ENCODE measurements at places on chromosomes 1 and 21. TPM values are rescaled to one million over a fixed set of nuclear protein-coding genes. Genes with fewer than 3 reads are reported as not detected.

Gene KRTAP19-1
- not detected for total RNA-seq

GRCh38 chr1:20367626-20368025 lies 77.0 kb downstream of the VWA5B1 start:
- no peak for DNase-seq
- H3K4me1 ChIP-seq = peaks cover 10% of the 10 kb centered on the region
- H3K27me3 ChIP-seq = peaks cover 22% of the 10 kb centered on the region
- no peak overlapping the region for H3K27ac ChIP-seq
- H3K4me3 ChIP-seq = no peak overlapping the region

GRCh38 chr1:229046251-229046853 lies 224.6 kb upstream of the RAB4A start:
- H3K36me3 ChIP-seq = no peaks in the 10 kb centered on the region
- no peak overlapping the region for H3K4me3 ChIP-seq
- DNase-seq = no peak
- no peak overlapping the region for H3K27ac ChIP-seq
- peaks cover 6% of the 10 kb centered on the region for H3K27me3 ChIP-seq

Gene CD5L
- total RNA-seq = not detected

DNA sequence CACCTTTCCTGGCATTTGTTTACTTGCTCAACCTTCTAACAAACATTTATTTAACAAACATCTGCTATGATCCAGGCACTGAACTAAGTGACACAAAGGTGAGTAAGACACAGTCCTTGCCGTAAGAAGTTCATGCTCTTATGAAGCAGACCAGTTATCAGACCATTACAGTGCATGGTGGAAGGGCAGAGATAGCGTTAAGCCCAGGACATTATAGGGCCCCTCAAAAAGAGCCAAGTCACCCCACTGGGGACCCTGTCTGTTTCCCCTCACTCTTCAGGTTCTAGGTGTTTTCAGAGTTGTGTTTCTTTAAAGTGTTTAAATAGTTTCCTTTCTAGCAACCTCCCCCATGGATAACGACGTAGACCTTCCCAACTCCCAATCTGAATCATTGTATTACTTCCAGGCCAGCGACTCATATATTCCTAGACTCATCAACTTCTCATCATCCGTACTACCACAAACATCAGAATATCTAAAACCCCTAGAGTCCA lies 39.3 kb downstream of the TCP10L start:
- H3K4me1 ChIP-seq = peaks cover 12% of the 10 kb centered on the region
- peak overlapping the region; percentile 72 for H3K27ac ChIP-seq

- no peak overlapping the region for H3K27ac ChIP-seq
- no peak for DNase-seq
- H3K4me1 ChIP-seq = no peaks in the 10 kb centered on the region
- no peaks in the 10 kb centered on the region for H3K36me3 ChIP-seq
- H3K27me3 ChIP-seq = no peaks in the 10 kb centered on the region
- H3K4me3 ChIP-seq = no peak overlapping the region
These were observed 92.3 kb downstream of the BEND5 start for GRCh38 chr1:48684381-48684780.

GRCh38 chr1:70204600-70204999 lies 779 bp downstream of the LRRC40 start:
- no peak for DNase-seq
- H3K27me3 ChIP-seq = no peaks in the 10 kb centered on the region
- peak overlapping the region; percentile 71 for H3K4me3 ChIP-seq

DNA sequence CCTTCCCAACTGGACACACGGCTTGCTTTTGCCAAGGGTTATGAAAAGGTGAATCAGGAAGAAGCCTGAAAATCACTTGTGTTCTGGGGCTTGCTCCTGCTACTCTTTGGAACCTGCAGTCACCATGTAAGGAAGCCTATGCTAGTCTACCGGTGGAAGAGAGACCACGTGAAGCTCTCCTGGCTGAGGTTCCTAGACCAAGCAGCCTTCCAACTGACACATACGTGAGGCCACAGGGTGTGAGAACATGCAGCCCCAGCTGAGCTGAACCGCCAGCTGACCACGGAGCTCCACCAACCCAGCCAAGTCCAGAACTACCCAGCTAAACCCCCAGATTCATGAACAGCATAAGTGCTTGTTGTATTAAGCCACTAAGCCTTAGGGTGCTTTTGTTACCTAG lies 72.8 kb upstream of the KRTAP19-8 start:
- no peak for DNase-seq
- H3K27me3 ChIP-seq = no peaks in the 10 kb centered on the region
- no peaks in the 10 kb centered on the region for H3K4me1 ChIP-seq
- no peak overlapping the region for H3K27ac ChIP-seq
- no peaks in the 10 kb centered on the region for H3K36me3 ChIP-seq

- no peak overlapping the region for H3K27ac ChIP-seq
- DNase-seq = no peak
- no peak overlapping the region for H3K4me3 ChIP-seq
- H3K36me3 ChIP-seq = no peaks in the 10 kb centered on the region
These were observed 13.0 kb upstream of the LRP8 start for GRCh38 chr1:53340660-53341520.

GRCh38 chr1:32869923-32870614 lies 643 bp downstream of the FNDC5 start:
- H3K4me3 ChIP-seq = no peak overlapping the region
- H3K4me1 ChIP-seq = peaks cover 5% of the 10 kb centered on the region
- no peak overlapping the region for H3K27ac ChIP-seq
- H3K27me3 ChIP-seq = peaks cover 20% of the 10 kb centered on the region

GRCh38 chr1:180515857-180516388 lies 13.5 kb upstream of the ACBD6 start:
- no peaks in the 10 kb centered on the region for H3K36me3 ChIP-seq
- peak overlapping the region; percentile 10 for H3K27ac ChIP-seq
- DNase-seq = peak; percentile 82
- H3K4me3 ChIP-seq = no peak overlapping the region

DNA sequence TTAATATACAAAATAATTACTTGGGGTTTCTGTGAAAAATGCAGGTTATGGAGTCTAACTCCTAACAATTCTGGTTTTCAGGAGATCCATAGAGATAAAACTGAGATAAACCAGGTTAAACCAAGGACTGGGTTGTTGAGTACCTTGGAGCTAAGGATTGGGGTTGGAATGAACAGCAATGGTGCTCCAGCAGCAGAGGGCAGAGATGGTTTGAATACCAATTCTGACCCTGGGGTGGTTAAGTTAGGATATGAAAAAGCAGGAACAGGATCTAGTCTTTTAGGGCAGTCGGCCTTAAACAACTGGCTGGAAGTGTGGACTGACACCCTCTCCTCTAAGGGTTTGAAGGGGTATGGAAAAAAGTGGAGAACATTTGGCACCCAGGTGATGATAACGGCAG lies 53.0 kb downstream of the UROD start:
- H3K4me1 ChIP-seq = no peaks in the 10 kb centered on the region
- no peak overlapping the region for H3K4me3 ChIP-seq
- H3K27me3 ChIP-seq = no peaks in the 10 kb centered on the region
- no peak overlapping the region for H3K27ac ChIP-seq
- DNase-seq = no peak

DNA sequence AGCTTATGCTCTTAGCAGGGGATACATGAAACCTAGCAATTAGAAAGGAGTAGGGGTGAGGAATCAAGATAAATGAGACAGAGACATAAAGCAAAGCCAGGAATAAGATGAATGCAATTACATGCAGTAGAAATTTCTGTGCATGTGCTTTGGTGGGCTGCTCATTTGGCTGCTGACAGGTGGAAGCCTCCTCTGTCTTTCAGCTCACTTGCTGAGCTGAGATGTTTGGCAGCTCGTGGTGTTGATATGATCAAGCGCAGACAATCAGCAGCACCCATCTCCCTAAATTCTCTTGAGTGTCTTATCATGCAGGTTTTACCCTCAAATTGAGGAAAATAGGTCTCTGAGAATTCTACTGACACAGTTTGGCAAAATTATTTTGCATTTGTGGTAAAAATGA lies 108.3 kb upstream of the CD34 start:
- H3K4me3 ChIP-seq = no peak overlapping the region
- DNase-seq = no peak
- H3K36me3 ChIP-seq = no peaks in the 10 kb centered on the region
- peaks cover 5% of the 10 kb centered on the region for H3K4me1 ChIP-seq

Gene C8B
- not detected for total RNA-seq

GRCh38 chr1:10319750-10320149 lies 79.1 kb upstream of the PGD start:
- peaks cover 9% of the 10 kb centered on the region for H3K4me1 ChIP-seq
- H3K4me3 ChIP-seq = no peak overlapping the region
- no peak for DNase-seq
- no peaks in the 10 kb centered on the region for H3K27me3 ChIP-seq
- no peaks in the 10 kb centered on the region for H3K36me3 ChIP-seq

Gene LCE1E
- total RNA-seq = not detected

Gene LCE6A
- not detected for total RNA-seq

DNA sequence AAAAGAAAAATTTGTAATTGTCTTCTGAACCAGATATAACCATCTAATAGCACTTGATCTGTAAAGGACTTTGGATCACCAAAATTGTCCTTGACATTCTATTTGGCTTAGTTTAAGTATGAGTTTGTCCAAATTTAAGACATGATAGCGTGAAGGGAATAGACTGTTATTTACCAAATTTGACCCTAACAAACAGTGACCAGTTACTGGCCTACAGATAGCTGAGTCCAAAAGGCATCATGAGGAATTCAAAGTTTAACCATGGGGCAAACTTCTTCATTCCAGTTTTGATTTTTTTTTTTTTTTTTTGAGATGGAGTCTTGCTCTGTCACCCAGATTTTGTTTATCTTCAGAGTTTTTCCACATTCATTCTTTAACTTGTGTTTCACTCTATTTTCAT lies 38.5 kb downstream of the CLIC4 start:
- H3K27ac ChIP-seq = no peak overlapping the region
- H3K4me1 ChIP-seq = no peaks in the 10 kb centered on the region
- no peak for DNase-seq
- H3K27me3 ChIP-seq = no peaks in the 10 kb centered on the region

- H3K4me3 ChIP-seq = peak within 1 kb of the TSS; percentile 100
- H3K27ac ChIP-seq = peak within 1 kb of the TSS; percentile 97
- peaks cover 46% of the 10 kb centered on the region for H3K4me1 ChIP-seq
- DNase-seq = peak; percentile 96
- H3K36me3 ChIP-seq = peaks cover 40% of the 10 kb centered on the region
These were observed at the start of gene PDXK for GRCh38 chr21:43718872-43719747. Gene PDXK, plus strand, starts transcription at chr21:43719129. Its CDS starts 166 bp downstream, at chr21:43719295.

DNA sequence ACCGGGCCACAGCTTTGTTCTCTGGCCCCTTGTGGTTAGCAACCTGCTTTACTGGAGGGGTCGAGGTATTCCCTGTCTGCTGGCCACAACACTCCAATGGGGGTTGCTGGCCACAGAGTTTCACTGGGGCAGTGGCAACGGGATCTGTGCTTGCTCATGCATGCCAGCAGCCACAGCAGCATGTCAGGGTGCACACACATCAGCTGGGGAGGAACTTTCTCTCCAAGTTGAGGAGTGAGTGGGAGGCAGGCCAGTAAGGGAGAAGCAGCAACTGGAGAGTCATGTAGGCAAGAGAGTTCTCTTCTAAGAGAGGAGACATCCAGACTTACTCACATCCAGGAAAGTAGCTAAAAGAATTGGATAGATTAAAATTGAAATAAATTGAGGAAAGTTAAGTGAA lies 38.0 kb downstream of the SAMD13 start:
- H3K27ac ChIP-seq = no peak overlapping the region
- DNase-seq = no peak
- no peaks in the 10 kb centered on the region for H3K27me3 ChIP-seq
- no peaks in the 10 kb centered on the region for H3K4me1 ChIP-seq
- no peak overlapping the region for H3K4me3 ChIP-seq

Gene AMY2B
- 0.60 TPM for total RNA-seq

GRCh38 chr1:18446751-18447150 lies 34.0 kb upstream of the KLHDC7A start:
- H3K36me3 ChIP-seq = no peaks in the 10 kb centered on the region
- no peaks in the 10 kb centered on the region for H3K27me3 ChIP-seq
- H3K4me3 ChIP-seq = no peak overlapping the region

Gene SPATA45
- total RNA-seq = not detected

GRCh38 chr1:69862906-69863305 lies 295.2 kb downstream of the LRRC7 start:
- H3K4me1 ChIP-seq = no peaks in the 10 kb centered on the region
- H3K4me3 ChIP-seq = no peak overlapping the region
- DNase-seq = no peak
- H3K27ac ChIP-seq = no peak overlapping the region
- H3K36me3 ChIP-seq = no peaks in the 10 kb centered on the region
- no peaks in the 10 kb centered on the region for H3K27me3 ChIP-seq

DNA sequence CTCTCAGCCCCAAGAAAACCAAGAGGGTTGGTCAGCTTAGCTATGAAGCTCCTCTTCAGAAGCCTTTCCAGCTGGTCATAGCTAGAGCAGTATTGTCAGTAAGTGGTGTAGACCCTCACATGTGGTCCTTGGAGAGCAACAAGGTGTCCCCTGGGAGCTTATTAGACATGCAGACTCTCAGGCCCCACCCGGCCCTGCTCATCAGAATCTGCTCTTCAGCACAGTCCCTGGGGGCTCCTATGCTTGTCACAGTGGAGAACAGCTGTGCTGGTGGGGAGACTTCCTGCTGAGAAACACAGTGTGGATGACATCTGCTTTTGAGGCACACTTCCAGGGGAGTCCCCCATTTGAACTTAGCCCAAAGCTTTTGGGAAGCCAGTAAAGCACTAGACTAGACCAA lies 21.9 kb upstream of the NEK2 start:
- H3K27me3 ChIP-seq = no peaks in the 10 kb centered on the region
- no peak overlapping the region for H3K27ac ChIP-seq
- H3K36me3 ChIP-seq = no peaks in the 10 kb centered on the region
- H3K4me3 ChIP-seq = no peak overlapping the region
- no peak for DNase-seq

DNA sequence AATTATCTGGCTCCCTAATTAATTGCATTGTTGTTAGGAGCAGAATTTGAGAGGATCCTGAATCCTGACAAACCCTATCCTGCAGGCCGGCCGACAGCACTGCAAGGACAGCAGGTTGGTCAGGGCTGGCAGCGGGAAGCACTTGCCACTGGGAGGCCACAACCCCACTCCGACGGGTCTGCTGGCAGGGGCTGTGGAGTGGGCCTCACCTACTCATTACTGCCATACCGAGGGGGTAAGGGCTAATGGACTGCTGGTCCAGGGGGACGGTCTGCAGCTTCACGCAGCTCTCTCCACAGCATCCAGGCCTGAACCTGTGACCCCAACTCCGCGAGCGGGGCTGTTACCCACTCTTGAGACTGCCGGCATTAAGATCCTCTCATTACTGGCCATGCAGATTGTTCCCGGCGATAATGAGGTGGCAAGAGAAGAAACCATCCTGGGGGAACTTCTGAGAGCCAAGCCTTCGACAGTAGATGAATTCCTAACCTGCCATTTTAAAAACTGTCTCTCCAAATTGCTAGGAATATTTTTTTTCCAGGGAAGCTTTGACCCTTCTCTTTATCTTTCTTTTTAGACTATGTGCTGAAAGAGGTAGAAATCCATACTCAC lies 501.3 kb downstream of the OMA1 start:
- H3K4me1 ChIP-seq = no peaks in the 10 kb centered on the region
- no peak overlapping the region for H3K27ac ChIP-seq
- DNase-seq = no peak

GRCh38 chr1:157799996-157800395 lies 19.9 kb downstream of the FCRL1 start:
- H3K4me1 ChIP-seq = no peaks in the 10 kb centered on the region
- no peak overlapping the region for H3K27ac ChIP-seq
- no peak for DNase-seq
- H3K27me3 ChIP-seq = no peaks in the 10 kb centered on the region
- H3K4me3 ChIP-seq = no peak overlapping the region

Gene NTMT2
- not detected for total RNA-seq

Gene S100A1
- 12.7 TPM for total RNA-seq

Gene CTPS1
- total RNA-seq = 113 TPM

Gene NCDN
- 35.1 TPM for total RNA-seq

- H3K4me3 ChIP-seq = no peak overlapping the region
- DNase-seq = no peak
- no peaks in the 10 kb centered on the region for H3K4me1 ChIP-seq
- H3K36me3 ChIP-seq = no peaks in the 10 kb centered on the region
- H3K27me3 ChIP-seq = peaks cover 44% of the 10 kb centered on the region
- no peak overlapping the region for H3K27ac ChIP-seq
These were observed 52.9 kb downstream of the MATN1 start for GRCh38 chr1:30670240-30671060.

Measured in K562 (cell line).